ENCODE measurements at places on chromosomes 3 and 15.

DNA sequence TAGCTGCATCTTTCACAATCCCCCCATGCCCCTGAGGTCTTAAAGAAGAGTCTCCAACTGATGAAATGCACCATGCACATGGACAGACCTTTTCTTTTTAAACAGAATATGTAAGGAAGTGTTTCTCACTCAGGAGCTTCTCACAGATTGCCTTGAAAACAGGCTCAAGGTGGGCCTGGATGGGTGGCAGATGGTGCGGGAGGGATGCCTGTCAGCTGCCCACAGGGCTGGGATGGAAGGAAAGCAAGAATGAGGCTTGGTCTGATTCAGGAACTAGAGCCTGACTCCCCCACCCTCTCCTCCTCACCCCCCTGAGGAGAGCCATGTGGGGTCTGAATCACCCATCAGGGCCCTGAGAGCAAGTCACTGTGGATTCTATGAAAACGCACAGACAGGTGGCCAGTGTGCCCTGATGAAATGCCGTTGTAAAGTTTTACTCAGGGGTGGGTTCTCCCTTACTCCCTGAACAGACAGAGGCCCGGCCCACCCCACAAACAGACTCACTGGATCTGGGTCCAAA is 67.2 kb downstream of the UMPS start:
- no peak for DNase-seq

- no peak for DNase-seq
These were observed 129.2 kb upstream of the LRIG1 start for GRCh38 chr3:66629982-66630368.

- DNase-seq = no peak
These were observed 26.4 kb downstream of the ASB7 start for GRCh38 chr15:100628746-100629145.

- DNase-seq = peak; percentile 39
These were observed 194.7 kb downstream of the LPP start for GRCh38 chr3:188348435-188349244.

- DNase-seq = no peak
These were observed 41.1 kb downstream of the MFSD1 start for GRCh38 chr3:158842976-158843375.

DNA sequence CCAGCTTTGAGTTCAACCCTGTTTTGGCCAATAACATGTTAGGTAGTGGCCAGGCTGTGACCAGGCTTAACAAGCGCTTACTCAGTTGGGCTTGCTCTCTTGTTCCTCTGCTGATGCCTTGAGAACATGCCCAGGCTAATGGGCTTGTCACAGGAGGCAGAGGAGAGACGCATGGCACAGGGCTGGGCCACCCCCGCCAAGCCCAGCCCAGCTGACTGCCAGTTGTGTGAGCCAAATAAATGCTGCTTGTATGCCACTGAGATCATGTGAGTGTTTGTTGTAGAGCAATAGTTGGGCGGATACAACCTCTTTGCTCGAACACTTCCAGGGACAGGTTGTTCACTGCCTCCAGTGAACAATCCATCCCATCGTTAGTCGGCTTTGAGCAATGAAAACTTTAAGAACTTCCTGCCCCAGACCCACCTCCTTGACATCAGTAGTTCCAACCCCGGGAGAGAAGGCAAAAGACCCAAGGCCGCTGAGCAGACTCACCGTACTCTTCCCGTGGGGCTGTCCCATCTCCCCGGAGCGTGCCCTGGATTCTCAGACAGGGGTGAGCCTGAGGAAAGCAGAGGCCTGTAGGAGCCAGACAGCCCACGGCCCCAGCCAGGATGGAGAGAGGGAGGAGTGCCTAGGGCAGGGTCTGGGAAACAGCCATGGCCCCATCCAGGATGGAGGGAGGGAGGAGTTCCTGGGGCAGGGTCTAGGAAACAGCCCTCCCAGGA is 4.1 kb downstream of the PLA2G4F start:
- no peak for DNase-seq

DNA sequence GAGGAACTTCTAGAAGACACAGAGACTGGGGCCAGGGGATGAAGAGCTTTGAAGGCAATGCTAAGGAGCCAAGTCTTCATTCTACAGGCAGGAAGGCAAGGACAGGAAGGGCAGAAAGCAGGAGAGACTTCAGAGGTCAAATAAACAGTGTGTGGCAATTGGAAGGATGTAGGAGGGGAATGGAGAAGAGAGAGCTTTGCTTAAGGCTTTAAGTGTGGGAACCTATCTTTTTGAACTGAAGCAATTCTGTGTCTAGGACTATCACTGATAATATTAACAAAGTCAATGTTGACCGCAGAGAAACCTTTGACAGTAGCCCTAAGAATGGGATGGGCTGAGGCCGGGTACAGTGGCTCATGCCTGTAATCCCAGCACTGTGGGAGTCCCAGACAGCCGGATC is 325.0 kb downstream of the FOXP1 start:
- DNase-seq = no peak

DNA sequence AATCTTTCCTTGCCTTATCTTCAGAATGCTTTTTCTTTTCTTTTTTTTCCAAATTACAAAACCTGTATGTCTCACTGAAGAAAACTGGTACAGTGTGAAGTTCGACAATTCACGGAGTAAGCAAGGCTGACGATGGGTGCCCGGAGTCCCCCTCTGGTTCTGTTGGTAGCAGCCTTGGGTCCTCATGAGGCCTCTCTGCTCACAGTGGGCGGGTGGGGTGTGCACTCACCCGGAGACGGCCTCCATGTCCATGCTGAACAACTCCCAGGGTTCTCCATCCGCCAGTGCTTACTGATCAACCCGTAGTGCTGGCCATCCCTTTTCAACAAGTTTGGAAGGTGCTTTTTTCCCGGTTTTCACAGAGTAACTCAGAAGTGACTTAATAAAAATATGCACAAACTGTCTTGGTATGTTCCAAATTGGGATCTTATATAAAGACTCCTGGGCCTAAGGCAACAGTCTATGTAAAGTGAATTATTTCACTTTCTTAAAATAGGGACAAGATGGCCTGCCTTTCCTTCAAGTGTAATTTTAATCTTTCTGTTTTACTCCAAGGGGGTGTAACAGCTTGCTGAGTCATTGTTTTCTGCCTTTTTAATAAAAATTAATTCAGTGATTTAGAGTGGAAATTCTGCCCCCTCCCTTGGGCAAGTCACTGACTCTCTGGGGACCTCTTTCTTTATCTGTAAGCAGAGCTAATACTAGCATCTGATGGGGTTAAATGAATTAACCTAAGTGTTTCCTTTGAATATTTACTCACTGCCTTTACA is 23.7 kb downstream of the LRRK1 start:
- no peak for DNase-seq

DNA sequence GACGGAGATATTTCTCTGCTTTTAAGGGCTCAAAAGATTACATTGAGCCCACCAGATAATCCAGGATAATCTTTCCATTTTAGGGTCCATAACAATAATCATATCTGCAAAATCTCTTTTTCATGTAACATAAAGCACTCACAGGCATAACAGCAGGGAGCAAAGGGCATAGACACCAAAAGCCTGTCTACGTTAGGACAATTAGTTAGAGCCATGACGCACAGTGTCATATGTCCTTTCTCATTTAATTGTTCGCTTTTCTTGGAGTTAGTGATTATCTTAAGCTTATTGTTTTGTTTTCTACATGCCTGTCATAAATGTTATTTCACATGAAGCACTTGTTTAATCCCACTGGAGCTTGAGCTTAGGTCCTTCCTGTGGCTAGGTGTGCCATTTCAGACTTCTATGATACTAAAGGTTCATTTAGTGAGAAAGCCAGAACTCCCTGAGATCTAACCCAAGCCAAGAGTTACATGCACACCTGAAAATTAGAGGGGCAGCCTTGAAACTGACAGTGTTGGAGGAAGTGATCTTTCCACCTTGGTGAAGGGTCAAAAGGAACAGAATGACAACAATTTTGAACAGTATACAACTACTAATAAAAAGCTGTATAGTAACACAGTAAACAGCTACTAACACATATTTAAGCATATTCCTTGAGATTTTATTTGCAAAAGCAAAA is 11.7 kb upstream of the HHATL start:
- no peak for DNase-seq

DNA sequence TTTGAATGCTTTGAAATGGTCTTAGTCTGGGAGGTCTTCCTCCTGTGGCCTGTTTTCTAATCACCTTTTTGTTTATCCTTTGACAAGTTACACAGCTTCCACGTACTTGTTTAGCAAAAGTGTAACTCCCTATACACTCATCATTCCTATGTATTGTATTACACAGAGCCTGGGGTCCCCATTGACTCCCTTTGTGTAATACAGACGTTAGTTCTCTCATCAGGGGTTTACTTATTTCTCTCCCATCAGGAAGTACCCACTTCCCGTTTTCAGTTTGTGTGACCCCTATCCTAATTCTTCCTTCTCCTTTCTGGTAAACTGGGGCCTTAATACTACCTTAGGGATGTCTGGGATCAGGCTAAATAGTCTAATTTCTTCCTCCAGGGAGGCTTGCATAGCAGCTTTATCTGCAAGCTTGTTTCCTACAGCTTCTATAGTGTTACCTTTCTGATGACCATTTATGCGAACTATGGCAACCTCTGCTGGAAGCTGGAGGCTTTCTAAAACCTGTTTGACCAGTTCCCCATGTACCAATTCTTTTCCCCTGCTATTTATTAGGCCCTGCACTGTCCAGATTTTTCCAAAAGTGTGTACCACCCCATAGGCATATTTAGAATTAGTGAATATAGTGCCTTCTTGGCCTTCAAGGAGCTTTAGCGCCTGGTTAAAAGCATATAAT is 22.4 kb downstream of the ARL8B start:
- no peak for DNase-seq

- DNase-seq = no peak
These were observed 10.4 kb upstream of the SEMA4B start for GRCh38 chr15:90190606-90191343.

DNA sequence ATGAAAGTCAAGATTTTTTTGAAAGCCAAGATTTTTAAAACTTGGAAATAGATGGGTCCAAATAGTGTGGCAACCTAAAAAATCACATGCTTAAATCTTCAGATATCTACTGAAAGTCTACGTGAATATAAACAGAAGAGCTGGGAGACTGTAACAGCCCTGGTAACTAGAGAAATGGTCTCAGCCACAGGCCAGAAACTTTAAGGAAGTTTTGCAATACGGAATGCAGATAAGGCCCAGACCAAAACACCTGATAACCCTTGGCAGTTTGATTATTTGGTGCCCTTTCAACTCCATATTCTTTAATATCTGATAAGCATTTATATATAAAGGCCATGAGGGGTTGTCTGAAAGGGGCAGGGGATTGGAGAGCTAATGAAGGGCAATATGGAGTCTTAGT is 537.3 kb upstream of the TGFBR2 start:
- DNase-seq = no peak

DNA sequence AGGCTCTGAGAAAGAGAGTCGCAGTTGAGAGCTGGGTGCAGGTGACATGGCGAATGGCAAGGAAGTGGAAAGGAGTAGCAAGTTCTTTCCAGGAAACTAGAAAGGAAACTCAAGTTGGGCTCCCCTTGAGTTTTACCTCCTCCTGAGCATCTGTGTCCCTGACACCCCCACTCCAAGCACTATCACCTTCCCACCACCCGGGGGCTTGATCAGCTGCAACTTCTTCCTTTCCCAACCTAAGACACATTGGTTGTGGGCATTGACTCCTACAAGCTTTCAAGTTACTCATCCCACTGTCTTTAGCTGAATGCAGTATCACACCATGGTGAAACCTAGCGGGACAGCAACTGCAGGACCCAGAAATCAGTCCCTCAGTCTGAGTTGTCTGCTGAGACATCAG is 256.6 kb upstream of the NR2F2 start:
- no peak for DNase-seq

- DNase-seq = no peak
These were observed 252.7 kb upstream of the AZI2 start for GRCh38 chr3:28601291-28601690.

DNA sequence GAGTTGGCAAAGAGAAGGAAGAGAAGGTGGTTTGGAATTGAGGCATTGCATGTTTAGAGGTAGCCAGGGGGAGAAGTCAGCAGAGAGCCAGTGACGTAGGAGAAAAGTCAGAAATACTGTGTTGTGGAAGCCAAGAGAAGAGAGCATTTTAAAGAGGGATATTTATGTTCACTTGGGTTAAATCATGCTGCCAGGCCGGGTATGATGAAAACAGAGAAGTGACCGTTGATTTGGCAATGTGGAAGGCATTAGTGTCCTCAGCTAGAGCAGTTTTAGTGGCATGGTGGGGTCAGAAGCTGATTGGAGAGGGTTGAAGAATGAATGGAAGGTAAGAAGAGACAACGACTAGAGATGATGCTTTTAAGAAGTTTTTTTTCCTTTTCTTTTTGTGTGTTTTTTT is 24.5 kb downstream of the RASA2 start:
- DNase-seq = no peak

- DNase-seq = peak; percentile 23
These were observed 26.3 kb upstream of the TFRC start for GRCh38 chr3:196108075-196108743.

- DNase-seq = no peak
These were observed 246.9 kb downstream of the PYDC2 start for GRCh38 chr3:191707817-191708216.

DNA sequence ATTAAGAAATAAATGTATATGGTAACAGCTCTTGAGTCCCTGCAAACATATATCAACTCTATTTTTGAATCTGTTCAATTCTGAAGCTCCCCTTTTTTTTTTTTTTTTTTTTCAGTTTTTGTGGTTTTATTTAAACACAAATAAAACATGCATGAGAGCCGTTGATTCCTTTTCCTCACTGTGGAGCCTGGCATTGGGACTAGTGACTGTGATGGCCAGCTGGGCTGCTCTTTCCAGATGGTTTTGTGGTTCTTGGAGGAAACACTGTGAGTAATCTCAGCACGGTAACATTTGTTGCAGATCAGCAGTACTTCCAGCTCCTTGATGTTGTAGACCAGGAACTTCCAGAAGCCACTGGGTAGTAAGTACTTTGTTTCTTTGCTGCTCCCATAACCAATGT is 15.9 kb downstream of the EMC7 start:
- no peak for DNase-seq

DNA sequence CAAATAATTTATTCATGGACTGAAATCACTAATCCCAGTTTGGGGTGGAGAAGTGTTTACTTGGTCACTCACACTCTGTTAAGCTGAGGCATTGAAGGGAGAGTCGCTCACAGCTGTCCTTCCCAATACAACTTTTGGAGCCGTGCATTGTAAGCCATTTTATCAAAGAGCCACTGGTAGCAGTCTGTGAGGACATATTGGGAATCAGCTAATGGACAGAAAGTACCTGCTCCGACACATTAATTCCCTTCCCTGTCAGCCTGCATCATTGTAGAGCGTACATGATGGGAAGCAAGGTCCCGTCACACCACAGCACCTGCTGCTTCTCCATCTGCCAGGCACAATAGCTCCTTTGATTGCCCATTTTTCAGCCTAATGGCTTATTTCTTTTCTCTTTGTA is 643.2 kb downstream of the SQOR start:
- peak; percentile 83 for DNase-seq

- DNase-seq = no peak
These were observed 1.3 kb upstream of the ATP2B2 start for GRCh38 chr3:10506696-10507095.

Measured in NCI-H1105 treated with DMSO at 0.1 percent for 48 hours (cell line).